ENCODE measurements at places on chromosomes 4 and X. TPM values are rescaled to one million over a fixed set of nuclear protein-coding genes. Genes with fewer than 3 reads are reported as not detected.

DNA sequence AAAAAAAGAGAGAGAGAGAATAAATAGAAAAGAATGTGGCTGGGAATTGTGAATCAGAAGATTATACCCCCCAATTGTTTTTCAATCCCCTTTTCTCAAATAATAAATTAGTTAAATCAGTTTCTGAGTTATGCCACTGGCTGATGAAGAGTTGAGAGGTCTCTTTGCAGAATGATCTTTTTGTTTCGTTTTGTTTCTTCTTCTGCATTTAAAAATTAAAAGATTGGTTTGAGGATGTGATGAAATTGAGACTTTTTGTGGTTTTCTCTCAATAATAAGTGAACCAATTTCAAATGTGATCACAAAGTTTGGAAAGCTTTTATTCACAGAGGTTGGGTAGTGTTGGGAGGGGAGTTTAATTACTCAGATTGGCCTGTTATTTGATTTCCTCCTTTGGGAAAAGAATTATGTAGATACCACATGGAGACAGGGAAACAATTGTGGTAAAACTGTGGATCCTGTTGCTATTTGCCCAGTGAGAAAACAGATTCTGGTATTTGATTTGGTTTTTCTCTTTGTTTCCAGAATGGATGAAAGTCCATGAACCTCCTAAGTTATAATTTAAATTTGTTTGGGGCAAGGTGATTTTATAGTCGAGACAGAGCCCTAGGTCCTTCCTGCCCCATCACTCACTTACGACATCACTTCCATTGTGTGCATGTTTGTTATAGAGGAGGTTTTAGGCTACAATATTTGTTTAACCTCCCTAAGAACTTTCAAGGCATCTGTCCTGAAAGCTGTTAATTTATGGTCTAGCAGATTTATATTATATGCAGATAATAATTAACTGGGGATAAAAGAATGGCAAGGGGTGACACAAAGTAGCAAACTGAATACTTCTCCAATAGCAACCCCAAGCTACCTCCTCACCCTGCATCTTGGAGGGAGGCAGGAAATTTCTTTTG is 92.0 kb upstream of the BMPR1B start:
- H3K4me3 ChIP-seq = no peak overlapping the region
- H3K27ac ChIP-seq = no peak overlapping the region
- H3K4me1 ChIP-seq = peaks cover 34% of the 10 kb centered on the region

DNA sequence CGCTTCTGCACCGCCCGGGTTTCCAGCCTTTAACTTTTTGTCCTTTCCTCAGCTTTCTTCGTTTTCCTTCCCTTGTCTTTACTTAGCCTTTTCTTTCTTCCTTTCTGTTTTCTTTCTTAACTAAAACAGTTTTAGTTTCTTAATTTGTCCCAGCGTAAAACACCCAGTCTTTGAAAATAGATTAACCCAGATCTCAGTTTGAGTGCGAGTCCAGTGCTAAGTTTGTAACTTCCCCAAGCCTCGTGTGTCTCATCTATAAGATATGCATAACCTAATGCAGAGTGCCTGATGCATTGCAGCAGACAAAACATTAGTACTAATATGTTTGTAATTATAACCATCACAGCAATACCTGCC is 460 bp upstream of the GEMIN8 start:
- no peaks in the 10 kb centered on the region for H3K27me3 ChIP-seq
- H3K4me3 ChIP-seq = peak overlapping the region; percentile 85
- no peak for DNase-seq
- H3K36me3 ChIP-seq = no peaks in the 10 kb centered on the region
- peak overlapping the region; percentile 97 for H3K27ac ChIP-seq

Gene ADH1B
- not detected for total RNA-seq

DNA sequence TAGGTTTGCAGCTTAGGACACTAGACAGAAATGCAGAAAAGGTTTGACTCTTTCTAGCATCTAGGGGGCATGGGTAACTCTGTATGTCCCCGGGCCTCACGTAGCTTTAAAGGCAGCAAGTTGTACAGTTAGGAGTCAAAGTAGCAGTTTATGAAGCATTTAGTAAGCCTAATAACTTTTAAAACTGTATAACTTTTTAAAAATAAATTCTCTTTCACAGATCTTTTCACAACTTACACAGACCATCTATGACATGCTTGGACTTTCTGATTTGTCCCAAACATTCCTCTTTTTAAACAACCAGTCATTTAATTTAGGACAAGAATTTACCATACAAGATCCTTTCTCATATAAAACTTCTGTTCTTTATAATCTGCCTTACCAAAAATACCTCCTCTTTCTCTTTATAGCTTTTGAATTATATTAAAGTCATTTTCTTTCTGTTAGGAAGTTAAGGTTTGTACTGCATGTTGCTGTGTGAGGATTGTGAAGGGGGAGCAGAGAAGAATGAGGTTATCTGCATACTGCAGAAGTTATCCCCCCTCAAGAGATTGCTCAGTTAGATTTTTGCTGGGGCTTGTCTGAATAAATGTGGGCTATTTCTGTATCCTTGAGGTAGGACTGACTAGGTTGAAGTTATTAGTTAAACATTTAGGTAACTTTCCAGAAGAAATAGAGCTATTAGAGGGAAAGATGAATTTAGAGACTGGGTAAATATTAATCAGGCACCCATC is 94.3 kb downstream of the CPE start:
- no peak overlapping the region for H3K27ac ChIP-seq
- no peak overlapping the region for H3K4me3 ChIP-seq
- H3K27me3 ChIP-seq = no peaks in the 10 kb centered on the region

Gene FABP2
- total RNA-seq = not detected

- no peak for DNase-seq
- H3K27me3 ChIP-seq = peaks cover 7% of the 10 kb centered on the region
- no peak overlapping the region for H3K27ac ChIP-seq
Observed at GRCh38 chr4:67988991-67989390, 25.7 kb upstream of the TMPRSS11A start.

DNA sequence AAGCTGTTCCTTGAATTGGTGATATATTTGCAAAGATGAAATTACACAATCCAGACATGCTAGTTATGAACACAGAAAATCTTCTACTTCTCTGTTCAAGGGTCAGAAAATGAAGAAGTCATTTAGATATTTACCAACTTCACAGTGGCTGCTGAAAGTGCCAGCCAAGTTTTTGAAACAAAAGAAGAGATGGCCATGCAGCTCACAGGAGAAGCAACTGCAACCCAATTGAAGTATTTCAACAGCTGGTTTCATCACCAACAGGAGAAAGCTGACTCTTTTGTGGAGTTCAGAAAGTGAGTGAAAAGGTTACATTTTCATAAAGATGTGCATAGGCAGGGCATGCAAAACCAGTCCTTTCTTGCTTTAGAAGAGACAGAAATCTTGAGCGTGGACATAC is 70.1 kb upstream of the LSM6 start:
- H3K27ac ChIP-seq = no peak overlapping the region
- no peak overlapping the region for H3K4me3 ChIP-seq
- DNase-seq = no peak

DNA sequence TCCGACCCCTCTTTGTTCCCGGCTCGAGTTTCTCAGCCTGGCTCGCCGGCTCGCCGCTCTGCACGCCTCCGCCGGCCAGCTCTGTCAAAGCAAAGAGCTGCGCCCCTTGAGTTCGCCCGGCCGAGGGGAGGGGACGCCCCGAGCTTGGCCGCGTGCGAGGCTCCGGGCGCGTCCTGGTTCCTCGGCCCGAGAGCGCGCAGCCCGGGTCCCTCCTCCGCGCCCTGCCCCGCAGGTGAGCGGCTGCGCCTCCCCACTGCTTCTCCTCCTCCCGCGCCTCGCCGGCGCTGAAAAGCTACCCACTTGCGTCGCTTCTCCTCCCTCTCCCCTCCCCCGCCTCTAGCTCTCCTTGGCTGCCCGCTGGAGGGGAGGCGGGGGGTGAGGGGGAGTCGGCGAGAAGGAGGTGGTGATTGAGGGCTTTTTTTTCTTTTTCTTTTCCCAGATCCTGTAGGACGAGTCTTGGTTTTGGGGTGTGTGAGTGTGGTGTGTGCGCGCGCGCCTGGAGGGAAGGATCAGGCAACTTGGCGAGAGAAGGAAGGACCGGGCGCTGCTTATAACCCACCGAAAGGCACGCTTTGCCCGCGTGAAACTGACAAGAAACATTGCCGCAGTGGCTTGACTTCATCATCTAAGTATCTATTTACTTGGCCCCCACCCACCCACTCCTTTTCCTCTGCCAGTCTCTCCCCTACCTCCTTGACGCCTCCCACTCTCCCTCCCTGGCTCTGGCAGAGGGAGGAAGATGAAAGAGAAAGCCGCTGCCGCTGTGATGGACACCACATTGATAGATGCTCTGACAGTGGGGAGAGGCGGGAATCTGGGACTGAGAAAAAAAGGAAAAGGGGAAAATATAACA is at the start of gene LEF1:
TSS of gene LEF1 (minus strand) at position 262 of the 853 bp plus-strand sequence. CDS start 1,165 bp downstream, outside the sequence.
- H3K36me3 ChIP-seq = no peaks in the 10 kb centered on the region
- H3K4me1 ChIP-seq = peaks cover 60% of the 10 kb centered on the region
- H3K4me3 ChIP-seq = peak within 1 kb of the TSS; percentile 99
- H3K27ac ChIP-seq = peak within 1 kb of the TSS; percentile 96
- peaks cover 26% of the 10 kb centered on the region for H3K27me3 ChIP-seq
- peak; percentile 86 for DNase-seq

GRCh38 chr4:123340381-123340701 is 56.3 kb upstream of the SPRY1 start:
- peaks cover 13% of the 10 kb centered on the region for H3K4me1 ChIP-seq
- H3K4me3 ChIP-seq = no peak overlapping the region
- DNase-seq = no peak
- no peaks in the 10 kb centered on the region for H3K27me3 ChIP-seq
- H3K36me3 ChIP-seq = peaks cover under 1% of the 10 kb centered on the region

Gene ITGB1BP2
- 4.4 TPM for total RNA-seq

DNA sequence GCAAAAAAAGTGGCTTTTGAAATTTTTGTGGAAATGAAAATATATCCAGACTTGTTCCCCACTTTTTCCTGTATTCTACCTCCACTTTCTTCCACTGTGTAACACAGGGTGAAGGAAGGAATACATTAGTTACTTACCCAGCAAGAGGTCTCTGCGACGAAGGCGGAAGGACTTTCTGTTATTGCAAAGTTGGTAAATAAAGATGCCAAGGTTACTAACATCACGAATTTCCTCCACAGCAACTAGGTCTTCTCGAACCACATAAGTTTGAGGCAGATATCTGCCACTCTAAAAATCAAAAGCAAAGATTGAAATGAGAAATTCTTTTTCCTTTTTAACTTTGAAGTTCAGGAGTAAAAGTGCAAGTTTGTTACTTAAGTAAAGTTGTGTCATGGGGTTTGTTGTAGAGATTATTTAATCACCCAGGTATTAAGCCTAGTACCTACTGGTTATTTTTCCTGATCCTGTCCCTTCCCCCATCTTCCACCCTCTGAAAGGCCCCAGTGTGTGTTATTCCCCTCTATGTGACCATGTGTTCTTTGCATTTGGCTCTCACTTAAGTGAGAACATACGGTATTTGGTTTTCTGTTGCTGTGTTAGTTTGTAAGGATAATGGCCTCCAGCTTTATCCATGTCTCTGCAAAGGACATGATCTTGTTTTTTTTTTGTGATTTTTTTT is 5.8 kb downstream of the ITM2A start:
- H3K4me3 ChIP-seq = no peak overlapping the region
- peaks cover 1% of the 10 kb centered on the region for H3K4me1 ChIP-seq
- H3K27me3 ChIP-seq = peaks cover under 1% of the 10 kb centered on the region
- DNase-seq = no peak
- H3K36me3 ChIP-seq = no peaks in the 10 kb centered on the region

DNA sequence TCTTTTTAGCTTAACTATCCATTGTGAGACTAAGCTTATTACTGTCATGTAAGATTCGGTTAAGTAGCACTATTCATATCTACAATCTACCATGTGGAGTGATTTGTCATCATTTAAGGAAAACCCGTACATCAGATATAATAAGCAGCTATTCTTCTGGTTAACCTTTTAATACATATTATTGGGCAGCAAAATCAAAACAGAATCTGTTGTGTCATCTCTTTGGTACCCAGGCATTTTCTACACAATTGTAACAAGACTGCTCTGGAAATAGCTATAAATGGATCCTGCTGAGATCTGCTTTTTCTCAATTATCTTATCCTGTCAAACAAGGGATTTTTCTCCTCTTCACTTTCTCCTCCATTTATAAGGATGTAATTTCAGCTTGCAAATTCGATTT is 521.5 kb upstream of the MAGEB2 start:
- no peak overlapping the region for H3K4me3 ChIP-seq
- peaks cover 4% of the 10 kb centered on the region for H3K4me1 ChIP-seq
- no peaks in the 10 kb centered on the region for H3K27me3 ChIP-seq
- no peak for DNase-seq

DNA sequence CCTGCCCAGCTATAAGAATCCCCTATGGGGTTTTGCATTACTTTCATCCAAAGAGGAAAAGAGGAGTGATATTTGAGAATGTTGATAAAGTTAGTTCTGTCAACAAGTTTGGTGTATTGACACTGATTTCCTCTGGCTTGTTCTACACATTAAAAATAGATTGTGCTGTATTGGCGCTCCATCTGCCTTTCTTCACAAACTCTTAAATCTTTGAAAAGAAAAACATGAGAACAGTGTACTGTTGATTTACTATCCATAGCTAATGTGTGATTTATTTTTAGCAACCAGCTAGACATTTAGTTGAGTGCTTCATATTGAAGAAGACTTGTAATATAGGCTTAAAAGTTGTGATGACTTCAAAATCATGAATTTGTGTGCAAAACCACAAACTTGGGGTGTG is 261.2 kb upstream of the ANKRD50 start:
- no peaks in the 10 kb centered on the region for H3K36me3 ChIP-seq
- DNase-seq = no peak
- H3K27ac ChIP-seq = peak overlapping the region; percentile 92
- no peaks in the 10 kb centered on the region for H3K27me3 ChIP-seq
- H3K4me3 ChIP-seq = no peak overlapping the region
- peaks cover 41% of the 10 kb centered on the region for H3K4me1 ChIP-seq

Gene AP1S2
- 45.7 TPM for total RNA-seq

Gene HERC5
- 7.0 TPM for total RNA-seq

DNA sequence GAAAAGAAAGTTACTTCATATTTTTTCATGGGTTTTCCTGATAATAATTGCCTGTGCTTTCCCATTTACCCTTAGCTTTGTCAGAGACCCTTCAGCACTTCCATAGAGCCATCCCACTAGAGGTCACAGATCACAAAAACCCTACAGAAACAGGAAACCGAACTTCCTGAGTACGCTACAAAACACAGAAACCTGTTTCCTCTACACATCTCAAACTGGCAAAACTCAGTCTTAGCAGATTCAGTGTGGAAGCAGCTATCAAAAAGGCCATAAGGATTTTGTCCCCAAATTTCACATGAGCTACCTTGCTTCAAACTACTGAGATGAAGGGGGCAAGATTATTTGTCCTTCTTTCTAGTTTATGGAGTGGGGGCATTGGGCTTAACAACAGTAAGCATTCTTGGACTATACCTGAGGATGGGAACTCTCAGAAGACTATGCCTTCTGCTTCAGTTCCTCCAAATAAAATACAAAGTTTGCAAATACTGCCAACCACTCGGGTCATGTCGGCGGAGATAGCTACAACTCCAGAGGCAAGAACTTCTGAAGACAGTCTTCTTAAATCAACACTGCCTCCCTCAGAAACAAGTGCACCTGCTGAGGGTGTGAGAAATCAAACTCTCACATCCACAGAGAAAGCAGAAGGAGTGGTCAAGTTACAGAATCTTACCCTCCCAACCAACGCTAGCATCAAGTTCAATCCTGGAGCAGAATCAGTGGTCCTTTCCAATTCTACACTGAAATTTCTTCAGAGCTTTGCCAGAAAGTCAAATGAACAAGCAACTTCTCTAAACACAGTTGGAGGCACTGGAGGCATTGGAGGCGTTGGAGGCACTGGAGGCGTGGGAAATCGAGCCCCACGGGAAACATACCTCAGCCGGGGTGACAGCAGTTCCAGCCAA is at the start of gene MMRN1:
TSS of gene MMRN1 (plus strand) at position 206 of the 902 bp plus-strand sequence. CDS start at position 324, 118 bp downstream.
- H3K36me3 ChIP-seq = no peaks in the 10 kb centered on the region
- no peaks in the 10 kb centered on the region for H3K27me3 ChIP-seq
- H3K27ac ChIP-seq = no peak within 1 kb of the TSS
- no peak within 1 kb of the TSS for H3K4me3 ChIP-seq

Gene SLC26A1
- 0.38 TPM for total RNA-seq

All from mesothelial cell of epicardium (in vitro differentiated cells).